Brain (organoid and tissue), 16 donors: ENCODE measurements at places on chromosomes 11 and 22. TPM values are rescaled to one million over a fixed set of nuclear protein-coding genes. Genes with fewer than 3 reads are reported as not detected.

- DNase-seq, result no peak
Measured at GRCh38 chr11:1876361-1877063, 15.2 kb downstream of the PRR33 start.

- DNase-seq, result peak; percentile 43
Measured at GRCh38 chr11:109929308-109929707, 163.9 kb upstream of the ZC3H12C start.

DNA sequence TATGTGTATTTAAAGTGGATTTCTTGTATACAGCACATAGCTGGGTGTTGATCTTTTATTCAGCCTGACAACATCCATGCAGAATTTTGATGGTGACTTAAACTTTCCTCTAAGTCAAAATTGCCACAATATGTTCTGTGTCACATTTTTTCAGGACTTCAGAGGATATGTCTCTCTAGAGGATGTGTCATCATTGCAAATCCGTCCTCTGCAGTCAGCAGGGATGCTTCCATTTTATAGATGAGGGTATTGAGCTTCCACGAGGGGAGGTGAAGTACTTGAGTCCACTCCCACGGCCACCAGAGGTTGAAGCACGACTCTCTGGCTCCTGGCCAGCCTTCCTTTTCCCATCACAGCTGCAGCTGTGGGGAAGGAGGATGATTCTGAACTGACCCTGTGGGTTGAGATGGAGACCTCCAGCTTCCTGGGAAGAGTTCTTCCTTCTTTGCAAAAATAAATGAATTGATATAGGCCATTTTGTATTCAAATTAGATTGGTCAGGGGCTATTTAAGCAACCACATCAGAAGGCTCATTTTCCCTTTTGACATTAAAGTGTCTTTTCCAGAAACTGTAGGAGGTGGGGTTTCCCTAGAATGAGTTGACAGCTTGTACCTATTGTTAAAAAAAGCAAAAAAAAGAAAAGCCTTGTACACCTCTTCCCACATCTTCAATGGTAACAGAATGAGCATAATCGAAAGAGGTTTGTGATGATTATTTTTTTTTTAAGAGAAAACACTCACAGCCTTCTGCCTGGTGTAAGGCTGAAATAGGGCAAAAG is 55.2 kb upstream of the MYEOV start:
- no peak for DNase-seq

DNA sequence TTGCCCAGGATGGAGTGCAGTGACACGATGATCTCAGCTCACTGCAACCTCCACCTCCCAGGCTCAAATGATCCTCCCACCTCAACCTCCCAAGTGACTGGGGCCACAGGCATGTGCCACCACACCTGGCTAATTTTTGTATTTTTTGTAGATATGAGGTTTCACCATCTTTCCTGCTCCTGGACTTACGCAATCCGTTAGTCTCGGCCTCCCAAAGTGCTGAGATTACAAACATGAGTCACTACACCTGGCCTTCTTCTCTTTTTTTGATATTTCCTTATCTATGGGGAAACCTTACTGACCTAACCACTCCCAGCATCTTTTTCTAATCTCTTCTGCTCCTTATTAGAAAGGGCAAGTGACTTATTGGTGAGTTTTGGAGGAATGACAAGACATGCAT is 121.7 kb upstream of the CHORDC1 start:
- DNase-seq, result no peak

DNA sequence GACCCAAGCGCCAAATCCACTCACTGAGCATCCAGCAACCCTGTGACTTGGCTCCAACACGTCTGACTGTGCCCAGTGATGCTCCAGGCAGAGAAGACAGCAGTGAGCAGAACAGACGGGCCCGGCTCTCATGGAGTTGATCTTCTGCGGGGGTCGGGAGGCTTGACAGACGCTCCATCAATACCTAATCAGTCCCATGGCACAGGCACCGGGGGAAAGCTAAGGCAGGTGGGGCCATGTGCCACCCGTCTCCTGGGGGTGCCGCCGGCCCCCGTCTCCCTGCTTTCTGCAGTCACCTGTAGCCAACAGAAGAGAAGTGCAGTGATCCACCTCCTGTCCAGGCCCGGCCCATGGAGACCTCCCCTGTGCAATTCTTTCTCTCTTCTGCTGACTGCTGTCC is 47.5 kb downstream of the LINC01488 start:
- DNase-seq, result no peak

- no peak for DNase-seq
Measured at GRCh38 chr11:2687782-2688191, 12.0 kb downstream of the KCNQ1OT1 start.

- peak; percentile 54 for DNase-seq
Measured at GRCh38 chr11:115739146-115739545, 234.9 kb upstream of the CADM1 start.

DNA sequence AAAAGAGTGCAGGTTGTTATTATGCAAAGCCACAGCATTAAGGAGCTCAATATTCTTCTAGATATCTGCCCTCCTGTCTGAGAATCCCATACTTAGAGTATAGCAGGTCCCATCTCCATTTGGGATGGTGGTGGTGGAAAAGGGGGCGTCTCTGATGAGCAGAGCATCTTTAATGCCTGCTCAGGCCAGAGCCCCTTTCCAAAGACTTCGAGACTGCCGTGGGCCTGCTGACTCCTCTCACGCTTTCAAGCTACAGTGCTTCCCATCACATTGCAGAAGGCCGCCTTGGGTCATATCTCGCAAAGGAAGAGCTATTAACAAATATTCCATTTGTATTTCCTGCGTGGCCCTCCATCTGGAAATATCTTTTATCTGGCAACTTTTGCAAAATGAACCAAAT is 10.9 kb downstream of the LMO2 start:
- no peak for DNase-seq

GRCh38 chr11:92826136-92826535 is 143.3 kb upstream of the MTNR1B start:
- DNase-seq, result no peak

DNA sequence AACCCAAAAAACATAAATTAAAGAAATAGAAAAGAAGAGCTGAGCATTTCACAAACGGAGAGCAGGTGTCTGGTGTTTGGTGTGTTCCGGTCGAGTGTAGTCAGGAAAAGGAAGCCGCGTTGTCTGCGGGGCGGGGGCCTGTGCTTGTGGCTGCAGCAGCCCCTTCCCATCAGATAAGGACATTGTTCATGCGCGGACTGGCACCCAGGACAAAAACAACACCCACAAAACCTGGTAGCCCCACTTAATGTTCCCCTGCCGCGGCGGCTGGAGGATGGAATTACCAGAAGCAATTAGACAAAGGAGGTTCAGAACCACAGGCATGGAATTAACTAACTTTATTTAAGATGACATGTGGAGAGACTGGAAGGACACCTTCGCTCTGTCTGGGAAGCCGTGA is 29.9 kb downstream of the KRTAP5-5 start:
- no peak for DNase-seq

DNA sequence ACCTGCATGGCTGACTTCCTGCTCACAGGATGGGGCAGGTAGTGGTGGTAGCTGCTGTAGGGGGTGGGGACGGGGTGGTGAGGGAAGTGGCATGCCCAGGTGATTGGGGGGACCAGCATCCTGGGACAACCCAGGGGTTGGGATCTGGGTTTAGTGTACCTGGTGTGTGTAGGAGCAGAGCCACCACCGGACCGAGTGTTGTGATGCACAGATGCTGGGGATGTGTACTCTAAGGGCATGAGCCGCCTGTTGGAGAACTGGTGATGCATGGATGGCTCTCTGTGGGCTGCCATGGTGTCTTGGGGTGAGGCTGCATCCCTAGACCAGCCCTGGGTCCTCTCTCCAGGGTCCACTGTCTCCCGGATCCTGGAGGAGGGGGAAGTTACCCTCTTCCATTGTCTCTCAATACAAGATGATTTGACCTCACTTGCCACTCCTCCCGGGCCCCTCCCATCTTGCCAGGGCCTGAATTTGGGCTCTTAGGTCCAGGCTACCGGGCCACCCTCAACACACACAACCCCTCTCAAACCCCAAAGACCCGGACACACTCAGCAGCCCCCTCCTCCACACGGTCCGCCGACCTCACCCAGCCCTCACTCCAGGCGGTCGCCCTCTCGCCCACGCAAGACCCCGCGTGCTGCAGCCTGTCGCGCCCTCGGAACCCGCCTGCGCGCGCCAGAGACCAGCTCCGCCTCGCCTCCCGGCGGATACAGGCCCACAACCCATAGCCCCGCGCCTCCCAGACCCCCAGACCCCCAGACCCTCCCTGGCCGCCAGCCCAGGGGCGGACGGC is 619 bp downstream of the LRRC75B start:
- DNase-seq, result peak; percentile 72

- peak; percentile 29 for DNase-seq
Measured at GRCh38 chr11:95095858-95096587, 6.4 kb downstream of the ENDOD1 start.

- no peak for DNase-seq
Measured at GRCh38 chr22:23804781-23805291, 18.1 kb downstream of the SMARCB1 start.

- no peak for DNase-seq
Measured at GRCh38 chr11:86143087-86144030, 74.5 kb upstream of the PICALM start.

- DNase-seq, result no peak
Measured at GRCh38 chr11:129932381-129933067, 37.1 kb upstream of the NFRKB start.

- no peak for DNase-seq
Measured at GRCh38 chr11:34353881-34354280, 3.9 kb downstream of the ABTB2 start.

DNA sequence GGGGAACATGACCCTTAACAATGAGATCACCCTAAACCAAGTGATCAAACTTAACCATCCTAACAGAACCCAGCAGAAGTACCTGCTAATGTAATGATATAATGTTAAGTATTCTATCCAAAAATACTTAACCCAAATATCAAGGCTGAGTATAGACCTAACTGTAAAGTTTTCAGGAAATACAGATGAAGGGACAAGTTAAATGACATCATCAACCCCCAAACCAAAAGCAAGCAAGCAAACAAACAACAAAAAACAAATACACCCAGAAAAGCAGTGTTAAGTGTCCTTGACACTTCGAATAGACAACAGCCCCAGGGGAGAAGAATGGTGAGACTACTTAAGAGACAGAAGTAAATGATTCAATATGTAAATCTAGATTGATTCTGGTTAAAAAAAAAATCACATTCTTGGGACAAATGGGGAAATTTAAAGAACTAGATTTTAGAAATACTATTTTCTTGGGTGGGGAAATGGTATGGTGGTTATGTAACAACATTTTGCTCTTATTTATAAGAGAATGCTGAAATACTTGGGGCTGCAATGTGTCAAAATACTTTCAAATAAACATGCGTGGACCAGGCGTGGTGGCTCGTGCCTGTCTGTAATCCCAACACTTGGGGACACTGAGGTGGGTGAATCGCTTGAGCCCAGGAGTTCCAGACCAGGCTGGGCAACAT is 2.5 kb downstream of the CSTF3 start:
- no peak for DNase-seq

- DNase-seq, result peak; percentile 41
Measured at GRCh38 chr11:22244986-22245592, 52.2 kb downstream of the ANO5 start.

- DNase-seq, result no peak
Measured at GRCh38 chr11:99683933-99684332, 663.2 kb downstream of the CNTN5 start.

- DNase-seq, result no peak
Measured at GRCh38 chr11:120658071-120658423, 146.5 kb downstream of the GRIK4 start.

- DNase-seq, result no peak
Measured at GRCh38 chr11:111193924-111194490, 51.5 kb upstream of the POU2AF2 start.

- DNase-seq, result no peak
Measured at GRCh38 chr22:24095826-24096757, 85.0 kb downstream of the CABIN1 start.

DNA sequence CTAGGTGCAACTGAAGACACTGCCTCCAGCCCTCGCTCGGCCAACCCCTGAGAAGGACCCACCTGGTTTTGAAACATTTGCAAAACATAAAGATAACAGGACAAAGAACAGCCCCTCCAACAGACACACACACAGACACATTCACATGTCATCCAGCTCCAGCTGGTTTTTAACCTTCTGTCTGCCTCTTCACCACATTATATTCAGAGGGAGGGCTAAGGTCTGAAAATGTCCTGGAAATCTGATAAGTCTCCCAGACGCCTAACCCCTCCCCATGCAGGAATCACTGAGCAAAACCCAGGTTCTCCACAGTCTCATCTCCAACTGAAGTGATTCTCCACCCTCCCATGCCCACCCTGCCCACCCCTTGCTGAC is 29.4 kb downstream of the PACSIN2 start:
- no peak for DNase-seq

GRCh38 chr11:19940831-19941230 is 219.4 kb downstream of the DBX1 start:
- peak; percentile 92 for DNase-seq

- DNase-seq, result no peak
Measured at GRCh38 chr11:108093128-108093904, 28.1 kb upstream of the ACAT1 start.

DNA sequence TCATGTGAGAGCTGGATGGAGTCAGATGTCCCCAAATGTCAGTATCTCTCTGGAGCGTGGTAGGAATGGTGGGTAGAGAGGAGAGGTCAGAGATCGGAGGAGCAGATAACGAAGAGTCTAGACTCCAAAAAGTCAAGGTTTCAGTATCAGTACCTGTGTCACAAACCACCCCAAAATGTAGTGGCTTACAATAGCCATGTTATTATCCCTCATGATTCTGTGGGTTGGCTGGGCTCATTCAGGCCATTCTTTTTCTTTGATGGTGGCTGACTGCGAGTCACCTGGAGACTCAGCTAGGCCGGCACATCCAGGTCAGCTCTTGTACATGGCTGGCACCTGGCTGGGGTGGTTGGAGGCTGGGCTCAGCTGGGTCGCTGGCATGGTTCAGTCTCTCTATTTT is 7.3 kb upstream of the SSTR3 start:
- DNase-seq, result no peak

DNA sequence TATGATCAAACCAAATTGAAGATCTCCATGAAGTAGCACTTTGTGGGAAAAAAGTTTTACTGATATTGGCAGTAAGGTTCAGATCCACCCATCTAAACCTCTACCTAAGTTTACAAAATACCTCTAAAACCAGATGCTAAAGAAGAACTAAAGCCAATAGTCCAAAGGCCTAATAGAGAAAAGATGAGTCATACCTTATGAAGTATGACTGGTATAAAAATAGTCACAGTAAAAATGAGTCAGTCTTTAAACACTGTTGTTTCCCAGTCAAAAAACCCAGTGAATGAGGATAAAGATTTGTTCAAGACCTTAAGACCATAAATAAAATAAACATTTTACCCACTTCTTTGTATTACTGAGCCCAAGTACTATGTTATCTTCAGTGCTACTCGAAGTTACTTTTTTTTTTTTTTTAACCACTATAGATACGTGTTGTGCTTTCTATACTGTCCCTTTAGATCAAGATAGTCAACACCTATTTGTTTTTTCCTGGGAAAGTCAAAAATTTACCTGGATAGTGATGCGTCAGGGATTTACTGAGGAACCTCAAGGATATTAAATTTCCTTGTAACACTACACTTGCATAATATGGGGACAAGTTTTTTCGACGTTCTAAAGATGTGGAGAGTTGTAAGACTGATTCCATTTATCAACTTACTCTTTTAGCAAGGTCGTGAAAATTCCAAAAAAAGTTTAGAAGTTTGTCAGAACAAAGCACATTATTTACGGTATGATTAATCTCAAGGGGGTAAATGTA is 87.3 kb downstream of the CCDC73 start:
- DNase-seq, result no peak

SMIM35 gene
- polyA plus RNA-seq, result 1.1 TPM

TESMIN gene
- 12.9 TPM for polyA plus RNA-seq

DGAT2 gene
- 21.5 TPM for polyA plus RNA-seq

TTLL12 gene
- polyA plus RNA-seq, result 41.0 TPM
